ENCODE measurements at places on chromosomes 1 and 21. TPM values are rescaled to one million over a fixed set of nuclear protein-coding genes. Genes with fewer than 3 reads are reported as not detected.

BARHL2 gene
- 1.9 TPM for total RNA-seq

KTI12 gene
- 15.0 TPM for total RNA-seq

LHX8 gene
- total RNA-seq = 0.74 TPM

SPATA45 gene
- total RNA-seq = not detected

CDK11A gene
- total RNA-seq = 31.1 TPM

PADI1 gene
- total RNA-seq = 0.34 TPM

MTARC1 gene
- total RNA-seq = 5.7 TPM

RAP1GAP gene
- total RNA-seq = 22.9 TPM

RHEX gene
- 3.9 TPM for total RNA-seq

ETS2 gene
- total RNA-seq = 80.2 TPM

GSTM2 gene
- total RNA-seq = 47.5 TPM

OXCT2 gene
- total RNA-seq = 4.9 TPM

OPTC gene
- not detected for total RNA-seq

AZIN2 gene
- total RNA-seq = 16.0 TPM

TTC39A gene
- total RNA-seq = 65.0 TPM

AMY2A gene
- total RNA-seq = not detected

TENT5C gene
- 23.1 TPM for total RNA-seq

CSMD2 gene
- total RNA-seq = 5.5 TPM

MYBPH gene
- not detected for total RNA-seq

NOS1AP gene
- total RNA-seq = 11.0 TPM

AHCTF1 gene
- total RNA-seq = 39.6 TPM

INAVA gene
- 7.4 TPM for total RNA-seq

CRNN gene
- 0.62 TPM for total RNA-seq

AXDND1 gene
- 7.0 TPM for total RNA-seq

CYP4A22 gene
- not detected for total RNA-seq

ZNF670 gene
- 4.7 TPM for total RNA-seq

RBM8A gene
- 159 TPM for total RNA-seq

PLA2G2D gene
- not detected for total RNA-seq

ALDH4A1 gene
- total RNA-seq = 15.7 TPM

SMCP gene
- 36.5 TPM for total RNA-seq
